ENCODE measurements at places on chromosomes 2 and 18. TPM values are rescaled to one million over a fixed set of nuclear protein-coding genes. Genes with fewer than 3 reads are reported as not detected.

DNA sequence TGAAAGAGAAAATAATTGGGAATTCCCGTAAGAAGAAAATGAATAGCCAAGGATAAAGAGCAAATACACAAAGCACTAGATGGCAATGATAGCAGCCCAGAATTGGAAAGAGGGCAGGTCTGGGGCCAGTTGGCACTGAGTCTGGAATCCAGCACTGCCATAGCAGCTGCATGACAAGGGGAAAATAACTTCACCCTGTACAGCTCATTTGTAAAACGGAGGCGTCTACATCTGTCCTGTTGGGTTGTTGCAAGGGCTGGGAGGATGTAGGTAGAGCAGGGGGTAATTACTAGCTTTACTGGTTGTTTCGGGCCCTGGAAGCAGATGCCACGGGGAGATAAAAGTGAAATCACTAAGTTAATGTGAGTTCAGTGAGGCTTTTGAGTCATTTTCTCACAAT, 110.0 kb upstream of the RASGRP3 start:
- DNase-seq, result no peak
- H3K4me3 ChIP-seq, result no peak overlapping the region
- H3K36me3 ChIP-seq, result no peaks in the 10 kb centered on the region
- no peaks in the 10 kb centered on the region for H3K27me3 ChIP-seq
- H3K27ac ChIP-seq, result no peak overlapping the region

DNA sequence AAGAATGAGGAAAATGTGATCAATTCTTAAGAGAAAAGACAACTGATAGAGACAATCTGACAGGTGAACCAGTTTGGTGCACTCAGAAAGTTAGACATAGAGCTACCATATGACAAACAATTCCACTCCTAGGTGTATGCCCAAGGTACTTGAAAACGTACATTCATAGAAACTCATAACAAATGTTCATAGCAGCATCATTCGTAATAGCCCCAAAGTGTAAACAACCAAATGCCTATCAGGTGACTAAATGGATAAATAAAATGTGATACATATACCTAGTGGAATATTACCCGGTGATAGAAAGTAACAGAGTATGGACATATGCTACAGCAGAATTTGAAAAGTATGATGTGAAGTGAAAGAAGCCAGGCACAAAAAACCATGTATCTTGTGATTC, 149.3 kb upstream of the TRIB2 start:
- DNase-seq, result no peak
- H3K27me3 ChIP-seq, result no peaks in the 10 kb centered on the region

GRCh38 chr2:164881524-164881923, 39.9 kb upstream of the COBLL1 start:
- H3K4me3 ChIP-seq, result no peak overlapping the region
- DNase-seq, result no peak
- no peaks in the 10 kb centered on the region for H3K27me3 ChIP-seq
- H3K36me3 ChIP-seq, result no peaks in the 10 kb centered on the region

- no peak overlapping the region for H3K4me3 ChIP-seq
- no peaks in the 10 kb centered on the region for H3K36me3 ChIP-seq
- no peak for DNase-seq
- no peaks in the 10 kb centered on the region for H3K27me3 ChIP-seq
Measured at GRCh38 chr2:21234001-21234400, 110.2 kb downstream of the TDRD15 start.

GRCh38 chr2:29894822-29895614, 26.4 kb downstream of the ALK start:
- H3K4me1 ChIP-seq, result no peaks in the 10 kb centered on the region
- H3K27me3 ChIP-seq, result no peaks in the 10 kb centered on the region

GRCh38 chr2:46273919-46274318, 23.3 kb upstream of the EPAS1 start:
- no peak overlapping the region for H3K4me3 ChIP-seq
- DNase-seq, result no peak
- no peaks in the 10 kb centered on the region for H3K4me1 ChIP-seq
- no peaks in the 10 kb centered on the region for H3K27me3 ChIP-seq
- H3K36me3 ChIP-seq, result no peaks in the 10 kb centered on the region

DNA sequence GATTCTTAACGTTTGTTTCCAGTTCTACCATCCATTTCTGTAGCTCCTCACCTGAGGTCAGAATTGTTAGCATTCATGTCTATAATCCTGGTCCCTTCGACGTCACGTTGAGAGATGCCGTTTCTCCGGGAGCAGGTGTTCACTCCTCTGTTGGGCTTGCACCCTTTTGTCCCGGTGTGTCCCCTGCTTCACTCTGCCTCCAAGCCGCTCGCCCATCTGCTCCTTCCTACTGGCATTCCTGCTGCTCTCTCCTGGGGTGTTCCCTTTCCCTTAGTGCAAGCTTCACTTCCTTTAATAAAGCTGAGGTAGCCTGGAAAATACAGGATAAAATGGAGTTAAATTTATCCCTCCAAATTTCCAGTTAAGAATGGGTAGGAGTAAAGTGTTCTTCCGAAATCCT, 61.9 kb upstream of the CABYR start:
- H3K27ac ChIP-seq, result peak overlapping the region; percentile 74
- no peak overlapping the region for H3K4me3 ChIP-seq
- H3K4me1 ChIP-seq, result no peaks in the 10 kb centered on the region
- no peaks in the 10 kb centered on the region for H3K27me3 ChIP-seq
- DNase-seq, result no peak

DNA sequence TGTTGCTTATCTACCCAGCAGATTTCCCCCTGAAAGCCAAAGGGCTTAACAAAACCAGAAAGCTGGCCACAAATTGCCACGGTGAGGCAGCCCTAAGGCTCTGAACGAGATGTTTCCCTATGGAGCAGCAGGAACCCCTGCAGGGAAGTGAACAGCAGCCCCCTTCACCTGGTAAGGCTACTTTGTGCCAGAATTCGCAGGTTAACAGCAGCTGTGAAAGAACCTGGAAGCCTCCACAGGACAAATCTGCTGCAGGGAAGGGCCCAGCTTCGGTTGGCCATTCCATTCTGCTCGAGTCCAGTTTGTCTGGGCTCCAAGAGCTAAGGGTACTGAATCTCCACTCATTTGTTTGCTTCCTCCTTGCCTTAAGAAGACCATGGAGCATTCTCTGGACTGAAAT, 175.3 kb downstream of the PDE11A start:
- no peaks in the 10 kb centered on the region for H3K36me3 ChIP-seq
- no peak overlapping the region for H3K4me3 ChIP-seq
- no peaks in the 10 kb centered on the region for H3K4me1 ChIP-seq
- DNase-seq, result no peak

- DNase-seq, result no peak
- H3K4me1 ChIP-seq, result no peaks in the 10 kb centered on the region
- H3K27ac ChIP-seq, result no peak overlapping the region
- H3K36me3 ChIP-seq, result no peaks in the 10 kb centered on the region
Measured at GRCh38 chr2:108895188-108895587, 93.8 kb downstream of the EDAR start.

DNA sequence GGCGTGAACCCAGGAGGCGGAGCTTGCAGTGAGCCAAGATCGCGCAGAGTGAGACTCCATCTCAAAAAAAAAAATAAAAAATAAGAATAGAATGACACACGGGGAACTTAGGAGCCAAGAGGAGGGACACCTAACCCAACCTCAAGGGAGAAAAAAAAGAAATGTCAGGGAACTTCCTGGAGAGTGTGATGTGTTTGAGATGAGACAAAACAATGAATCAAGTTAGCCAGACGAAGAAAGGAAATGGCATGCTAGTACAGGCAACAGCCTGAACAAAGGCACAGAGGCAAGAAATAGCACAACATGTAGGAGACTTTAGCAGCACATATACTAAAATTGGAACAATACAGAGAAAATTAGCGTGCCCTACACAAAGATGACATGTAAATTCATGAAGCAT, 36.7 kb upstream of the PAPOLG start:
- no peaks in the 10 kb centered on the region for H3K4me1 ChIP-seq
- no peak for DNase-seq

DNA sequence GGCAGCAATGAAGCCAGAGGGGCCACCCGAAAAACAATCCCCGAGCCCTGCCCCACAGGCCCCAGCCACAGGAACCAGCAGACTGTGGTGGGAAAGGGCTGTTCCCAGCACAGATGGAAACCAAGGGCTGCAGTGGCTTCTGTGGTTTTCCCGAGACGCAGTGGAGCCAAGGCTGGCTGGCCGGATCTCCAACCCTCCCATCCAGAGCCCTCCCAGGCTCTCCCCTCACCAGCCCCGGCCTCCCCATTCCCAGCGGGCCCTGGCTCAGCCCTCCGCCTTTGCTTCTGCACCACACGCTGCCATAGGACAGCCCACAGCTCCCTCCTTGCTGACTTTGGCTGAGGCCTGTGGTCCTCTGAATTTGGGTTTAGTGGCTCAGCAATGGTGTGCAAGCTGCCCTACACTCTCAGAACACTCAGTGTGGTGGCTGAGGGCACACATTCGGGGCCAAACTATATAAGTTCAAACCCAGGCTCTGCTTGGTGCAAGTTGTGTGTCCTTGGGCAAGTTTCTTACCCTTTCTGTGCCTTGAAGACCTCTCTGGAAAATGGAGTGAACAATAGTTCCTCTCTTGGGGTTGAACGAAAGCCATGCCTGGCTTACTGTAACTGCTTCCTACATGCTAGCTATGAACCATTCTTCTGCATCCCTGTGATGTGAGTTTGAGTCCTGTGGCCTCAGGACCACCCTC, 200.1 kb downstream of the SMAD7 start:
- H3K36me3 ChIP-seq, result no peaks in the 10 kb centered on the region
- no peak for DNase-seq
- H3K4me3 ChIP-seq, result no peak overlapping the region
- peaks cover 6% of the 10 kb centered on the region for H3K4me1 ChIP-seq

DNA sequence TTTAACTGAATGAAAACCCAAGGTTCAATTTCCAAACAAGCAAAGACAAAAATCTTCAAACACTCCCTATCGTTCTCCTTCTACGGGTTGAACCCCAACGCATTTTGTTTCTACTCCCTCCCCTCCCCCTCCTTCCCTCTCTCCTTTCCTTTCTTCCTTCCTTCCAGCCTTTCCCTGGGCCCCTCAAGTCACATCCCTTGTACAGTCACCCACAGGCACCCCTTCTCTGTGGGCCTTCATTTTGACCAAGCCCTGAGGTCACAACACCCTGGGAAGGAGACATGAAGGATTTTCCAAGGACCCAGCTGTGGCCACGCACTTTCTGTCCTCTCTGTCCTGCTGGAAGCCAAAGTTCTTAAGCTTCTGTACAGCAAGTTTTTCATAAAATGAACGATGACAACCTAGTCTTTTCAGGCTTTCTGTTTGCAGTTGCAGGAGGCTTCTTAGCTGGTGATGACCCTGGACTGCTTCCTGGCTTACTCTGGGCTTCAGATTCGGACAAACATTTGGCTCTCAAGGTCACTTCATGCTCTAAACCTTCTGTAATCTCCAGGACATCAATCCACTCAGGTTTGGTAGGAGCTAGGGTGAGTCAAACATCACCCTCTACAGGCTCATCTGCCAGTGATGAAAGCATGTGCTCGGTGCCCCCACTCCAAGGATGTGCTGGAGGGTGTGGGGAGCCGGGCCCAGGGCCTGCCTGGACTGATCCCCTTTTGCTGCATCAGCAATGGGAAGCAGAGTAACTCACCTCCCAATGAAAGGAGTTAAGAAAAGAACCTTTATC, 25.5 kb downstream of the TMEM247 start:
- H3K4me1 ChIP-seq, result no peaks in the 10 kb centered on the region
- no peaks in the 10 kb centered on the region for H3K27me3 ChIP-seq
- H3K4me3 ChIP-seq, result no peak overlapping the region

GRCh38 chr2:18483896-18484295, 76.6 kb downstream of the RDH14 start:
- no peak for DNase-seq
- H3K27ac ChIP-seq, result no peak overlapping the region
- no peak overlapping the region for H3K4me3 ChIP-seq
- H3K36me3 ChIP-seq, result no peaks in the 10 kb centered on the region
- H3K4me1 ChIP-seq, result no peaks in the 10 kb centered on the region
- no peaks in the 10 kb centered on the region for H3K27me3 ChIP-seq

GRCh38 chr2:31088504-31089195, 49.6 kb downstream of the GALNT14 start:
- no peak for DNase-seq
- H3K4me3 ChIP-seq, result no peak overlapping the region
- no peak overlapping the region for H3K27ac ChIP-seq
- H3K36me3 ChIP-seq, result no peaks in the 10 kb centered on the region
- no peaks in the 10 kb centered on the region for H3K27me3 ChIP-seq

DNA sequence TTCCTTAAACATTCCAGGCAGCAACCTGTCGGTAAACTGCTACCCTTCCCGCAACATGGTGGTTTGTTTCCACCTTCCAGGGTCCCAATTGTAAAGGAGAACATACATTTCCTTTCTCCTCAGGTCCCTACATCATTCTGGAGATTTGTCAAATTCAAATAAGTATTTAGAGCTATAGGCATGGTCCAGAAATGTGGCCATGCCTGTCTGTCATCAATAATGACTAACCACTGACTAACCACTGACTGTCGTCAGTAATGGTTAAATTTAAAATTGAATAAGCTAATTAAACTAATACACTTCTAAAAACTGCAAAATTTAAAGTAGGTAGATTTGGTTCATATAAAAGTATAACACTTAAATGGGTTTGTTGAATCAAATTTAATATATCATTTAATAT, 984.0 kb upstream of the SLC39A10 start:
- H3K27ac ChIP-seq, result no peak overlapping the region
- DNase-seq, result no peak
- no peaks in the 10 kb centered on the region for H3K27me3 ChIP-seq
- no peaks in the 10 kb centered on the region for H3K36me3 ChIP-seq
- H3K4me3 ChIP-seq, result no peak overlapping the region

GRCh38 chr2:143680885-143681405, 551.7 kb downstream of the ARHGAP15 start:
- no peak for DNase-seq
- no peaks in the 10 kb centered on the region for H3K27me3 ChIP-seq
- no peak overlapping the region for H3K27ac ChIP-seq
- no peak overlapping the region for H3K4me3 ChIP-seq
- no peaks in the 10 kb centered on the region for H3K36me3 ChIP-seq

DNA sequence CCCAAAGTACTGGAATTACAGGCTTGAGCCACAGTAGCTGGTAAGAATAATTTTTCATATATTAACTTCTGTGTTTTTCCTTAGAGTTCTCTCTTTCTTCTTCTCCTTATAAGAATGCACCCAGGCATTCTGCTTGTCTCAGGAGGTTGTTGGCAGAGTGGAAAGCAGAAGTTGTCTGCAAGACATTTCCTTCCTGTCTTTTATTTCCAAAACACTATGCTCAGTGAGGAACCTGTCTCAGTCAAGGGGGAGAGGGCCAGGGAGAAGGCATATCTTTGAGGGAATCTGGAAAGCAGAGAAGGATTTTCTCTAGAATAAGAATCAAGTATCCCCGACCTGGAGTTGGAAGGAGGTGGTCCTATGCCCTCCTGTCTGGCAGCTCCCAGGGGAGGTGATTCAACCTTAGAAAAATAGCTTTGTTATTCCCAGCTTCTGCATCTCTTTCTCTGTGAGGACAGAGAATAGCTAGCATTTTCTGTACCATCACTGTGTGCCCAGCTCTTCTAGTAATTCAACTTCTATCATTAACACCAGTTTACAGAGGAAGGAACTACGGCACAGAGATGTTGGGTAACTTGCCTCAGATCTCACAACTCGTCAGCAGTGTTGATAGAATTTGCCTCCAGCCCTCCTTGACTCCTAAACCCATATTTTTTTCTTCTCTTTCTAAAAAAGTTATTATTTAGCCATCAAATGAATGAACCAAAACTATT, 3.8 kb upstream of the LPIN2 start:
- no peaks in the 10 kb centered on the region for H3K36me3 ChIP-seq
- H3K4me1 ChIP-seq, result peaks cover 6% of the 10 kb centered on the region
- H3K4me3 ChIP-seq, result no peak overlapping the region
- DNase-seq, result no peak

ZNF385B gene
- 0.41 TPM for total RNA-seq

SLC8A1 gene
- 257 TPM for total RNA-seq

CACNB4 gene
- 0.26 TPM for total RNA-seq

ANKRD30B gene
- total RNA-seq, result not detected

TMEM163 gene
- total RNA-seq, result not detected

CNRIP1 gene
- total RNA-seq, result 40.6 TPM

PROC gene
- total RNA-seq, result not detected

BABAM2 gene
- total RNA-seq, result 62.1 TPM

Measured in uterus (tissue), 4 donors.